ENCODE measurements at places on chromosomes 6 and 20.

DNA sequence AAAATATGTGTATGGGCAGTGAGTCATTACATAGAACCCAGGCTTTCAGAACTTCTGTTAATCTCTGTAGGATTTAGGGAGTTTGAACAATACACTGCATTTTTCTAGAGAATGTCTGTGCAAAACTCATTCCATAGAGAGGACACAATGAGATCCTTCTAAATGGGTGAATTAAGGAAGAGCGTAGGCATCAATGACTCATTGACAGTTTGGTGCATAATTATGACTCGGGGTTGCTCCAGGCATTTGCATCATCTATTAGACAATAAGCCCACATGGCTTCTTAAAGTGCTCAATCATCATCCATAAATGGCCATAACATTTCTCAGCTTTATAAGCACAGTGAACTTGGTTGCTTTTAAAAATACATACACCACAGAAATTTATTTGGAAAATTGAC lies 625.5 kb downstream of the CDH26 start:
- DNase-seq, result no peak

- DNase-seq, result no peak
Measured at GRCh38 chr20:47336129-47336754, 20.3 kb downstream of the ZMYND8 start.

- DNase-seq, result no peak
Measured at GRCh38 chr6:20946022-20946421, 411.8 kb downstream of the CDKAL1 start.

DNA sequence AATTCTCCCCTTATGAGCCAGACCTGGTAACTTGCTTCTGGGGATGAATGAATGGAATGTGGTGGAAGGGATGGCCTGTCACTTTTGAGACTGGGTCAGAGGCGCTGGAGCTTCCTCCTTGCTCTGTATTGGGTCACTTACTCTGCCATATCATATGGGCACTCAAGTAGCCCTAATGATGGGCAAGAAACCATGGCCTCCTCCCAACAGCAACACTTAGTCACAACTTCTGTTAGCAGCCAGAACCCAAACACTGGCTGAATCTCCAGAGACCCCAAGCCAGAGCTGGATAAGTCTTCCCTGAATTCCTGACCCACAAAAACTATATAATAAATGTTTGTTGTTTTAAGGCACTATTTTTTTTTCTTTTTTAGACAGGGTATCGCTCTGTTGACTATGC lies 5.5 kb downstream of the E2F1 start:
- DNase-seq, result no peak

GRCh38 chr6:142285235-142286087 lies 16.3 kb upstream of the ADGRG6 start:
- DNase-seq, result no peak

DNA sequence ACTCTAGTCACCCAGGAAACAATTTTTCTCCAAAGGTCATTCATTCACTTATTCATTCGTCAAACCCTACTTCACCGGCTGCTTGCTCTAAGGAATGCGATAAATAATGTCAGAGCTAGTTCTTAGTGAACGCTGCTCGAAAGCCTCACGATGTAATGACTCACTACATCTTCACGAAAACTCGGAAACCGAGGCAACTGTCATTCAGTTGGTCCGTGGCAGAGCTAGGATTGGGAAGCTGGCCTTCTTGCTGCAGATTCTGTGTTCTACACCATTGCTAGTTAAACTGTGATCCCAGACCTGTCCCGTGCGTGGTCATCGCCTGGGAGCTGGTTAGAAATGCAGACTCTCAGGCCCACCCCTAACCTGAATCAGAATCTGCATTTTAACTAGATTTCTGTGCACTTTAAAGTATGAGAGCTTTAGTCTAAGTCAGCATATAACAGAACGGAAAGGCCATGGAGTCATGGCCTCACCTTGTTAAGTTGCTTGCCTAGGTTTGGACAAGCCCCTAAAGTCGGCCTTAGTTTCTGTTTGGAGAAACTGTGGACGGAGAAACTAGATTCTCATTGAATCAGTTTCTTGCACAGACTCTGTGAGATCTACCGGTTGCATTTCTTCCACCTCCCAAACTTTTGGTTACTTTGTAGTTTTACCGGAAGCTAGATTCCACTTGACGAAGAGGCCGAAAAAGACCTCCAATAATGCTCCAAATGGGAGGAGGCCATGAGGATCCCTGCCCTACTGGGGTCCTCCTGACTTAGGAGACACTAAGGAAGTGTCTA lies 651 bp upstream of the CCND3 start:
- no peak for DNase-seq

DNA sequence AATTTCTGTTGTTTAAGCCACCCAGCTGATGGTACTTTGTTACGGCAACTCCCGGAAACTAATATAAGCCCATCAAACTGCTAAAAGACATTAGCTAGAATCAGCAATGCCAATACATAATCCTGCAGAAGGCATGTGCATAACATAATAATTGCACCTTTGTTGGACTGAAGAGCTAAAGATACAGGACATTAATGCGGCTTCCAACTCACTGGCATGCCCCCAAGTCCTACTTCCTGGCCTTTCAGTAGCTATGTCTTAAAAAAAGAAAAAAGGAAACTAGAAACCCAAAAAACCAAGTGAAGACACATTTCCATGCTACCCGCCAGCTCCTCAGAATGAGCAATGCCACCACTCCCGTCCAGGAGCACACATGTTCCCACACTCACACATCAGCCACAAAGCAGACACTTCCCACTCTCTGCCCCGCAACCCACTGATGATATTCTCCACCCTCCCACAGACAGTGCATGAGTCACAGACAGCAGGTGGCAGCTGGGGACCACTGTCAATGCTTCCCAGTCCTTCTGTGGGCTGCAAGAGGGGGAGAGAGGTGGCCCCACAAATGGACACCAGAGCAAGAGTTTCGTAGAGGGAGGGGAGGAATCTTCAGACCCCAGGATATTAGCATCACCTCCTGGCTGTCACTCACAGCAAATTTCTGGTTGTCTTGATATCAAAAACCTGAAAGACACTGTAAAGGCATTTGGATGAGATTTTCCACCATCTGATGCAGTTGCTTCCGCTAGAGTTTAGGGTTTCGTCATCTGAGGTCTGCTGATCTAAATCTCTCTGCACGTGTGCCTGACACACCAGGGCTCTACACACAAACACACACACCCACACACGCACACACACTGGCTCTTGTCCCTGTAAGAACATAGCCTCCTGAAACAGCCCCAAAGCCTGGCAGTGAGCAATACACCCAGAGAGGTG lies 32.8 kb downstream of the GFOD1 start:
- DNase-seq, result no peak

DNA sequence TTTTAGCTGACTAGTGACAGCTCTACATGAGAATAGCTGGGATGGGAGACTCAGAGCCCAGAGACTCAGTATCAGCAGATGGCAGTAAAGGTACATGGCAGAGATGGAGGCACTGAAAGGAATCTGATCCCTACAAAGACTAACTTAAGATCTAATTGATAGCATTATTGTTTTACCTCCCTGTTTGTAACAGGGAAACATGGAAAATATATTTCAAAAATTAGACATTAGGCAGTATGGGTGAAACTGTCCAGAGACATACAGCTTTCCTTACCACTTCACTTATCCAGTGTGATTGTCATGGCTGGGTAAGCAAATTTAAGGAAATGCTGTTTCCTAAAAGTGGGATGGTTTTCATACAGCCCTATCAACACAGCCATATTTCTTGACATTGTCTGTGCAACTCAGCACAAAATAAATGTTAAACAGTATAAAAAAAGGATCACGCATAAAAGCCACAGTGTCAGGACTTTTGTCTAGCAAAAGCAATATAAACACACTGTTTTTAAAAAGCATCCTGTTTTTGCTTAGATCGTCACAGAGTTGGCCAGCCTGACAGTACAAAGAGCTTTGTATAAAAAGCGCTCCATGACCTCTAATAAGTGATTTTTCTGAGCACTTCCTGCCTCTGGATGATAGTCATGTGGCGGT lies 376.9 kb downstream of the PHF3 start:
- DNase-seq, result peak; percentile 73

DNA sequence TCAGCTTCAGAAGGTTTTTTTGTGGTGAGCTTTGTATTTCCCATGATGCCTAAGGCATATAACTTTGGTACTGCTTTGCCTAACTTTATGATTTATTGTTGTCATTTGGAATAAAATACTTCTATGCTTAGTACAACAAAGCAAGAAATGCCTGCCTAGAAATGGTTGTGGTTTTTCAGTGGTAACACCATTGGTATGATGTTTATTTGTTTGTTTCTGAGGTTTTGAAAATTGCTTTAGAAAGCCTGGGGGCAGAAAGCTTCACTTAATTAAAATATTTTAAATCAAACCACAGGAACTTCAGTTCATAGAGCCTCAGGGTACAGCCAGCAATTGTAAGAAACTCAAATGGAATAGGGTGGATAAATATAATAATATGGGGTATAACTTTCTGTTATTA lies 351.2 kb upstream of the MAP3K7 start:
- no peak for DNase-seq

GRCh38 chr20:4052554-4052953 lies 37.2 kb upstream of the RNF24 start:
- DNase-seq, result no peak

- no peak for DNase-seq
Measured at GRCh38 chr6:137044366-137045221, at the start of gene IL20RA. Gene IL20RA, minus strand, starts transcription at chr6:137044965. Its CDS starts 237 bp downstream, at chr6:137044728.

DNA sequence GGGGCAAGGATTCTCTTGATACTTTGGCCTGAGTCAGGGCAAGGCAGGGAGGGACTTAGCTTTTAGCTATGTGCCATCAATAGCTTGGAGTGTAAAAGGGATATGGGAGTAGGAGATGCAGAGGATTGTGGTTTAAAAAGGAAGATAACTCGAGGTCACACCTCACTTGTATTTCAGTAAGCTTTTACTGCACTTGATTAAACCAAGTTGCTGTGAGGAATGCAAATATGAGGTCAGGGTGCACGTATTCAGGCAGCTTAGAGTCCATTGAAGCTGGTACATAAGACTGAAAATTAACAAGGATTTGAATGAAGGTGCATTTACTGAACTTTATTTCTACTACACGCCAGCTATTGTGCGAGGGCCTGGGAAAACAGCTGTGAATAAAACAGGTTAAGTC lies 32.1 kb downstream of the DSTN start:
- DNase-seq, result no peak

GRCh38 chr6:168711049-168711640 lies 270.2 kb downstream of the SMOC2 start:
- no peak for DNase-seq

- no peak for DNase-seq
Measured at GRCh38 chr6:130183271-130184222, 39.2 kb downstream of the SAMD3 start.

- DNase-seq, result peak; percentile 24
Measured at GRCh38 chr6:132298344-132298949, 102.8 kb downstream of the MOXD1 start.
